Mammary epithelial cell (primary cell): ENCODE measurements at places on chromosomes 11 and 22.

DNA sequence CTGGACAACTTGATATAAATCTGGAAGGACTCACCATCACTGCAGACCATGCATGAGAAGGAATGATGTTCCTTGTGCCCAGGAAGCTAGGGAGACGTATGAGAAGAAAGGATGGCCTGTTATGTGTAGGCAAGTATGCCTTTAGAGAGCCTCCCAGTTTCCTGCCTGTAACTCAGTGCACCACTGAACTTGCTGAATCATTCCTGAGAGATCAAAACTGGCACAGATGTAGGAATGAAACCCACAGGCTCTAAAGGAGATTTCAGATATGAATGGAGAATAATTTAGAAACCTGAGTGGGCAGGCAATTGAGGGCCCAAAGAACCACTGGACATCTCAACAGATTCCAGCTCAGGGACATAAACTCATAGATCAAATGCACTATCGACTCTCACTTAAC, 38.4 kb upstream of the PRSS23 start:
- no peak for DNase-seq

DNA sequence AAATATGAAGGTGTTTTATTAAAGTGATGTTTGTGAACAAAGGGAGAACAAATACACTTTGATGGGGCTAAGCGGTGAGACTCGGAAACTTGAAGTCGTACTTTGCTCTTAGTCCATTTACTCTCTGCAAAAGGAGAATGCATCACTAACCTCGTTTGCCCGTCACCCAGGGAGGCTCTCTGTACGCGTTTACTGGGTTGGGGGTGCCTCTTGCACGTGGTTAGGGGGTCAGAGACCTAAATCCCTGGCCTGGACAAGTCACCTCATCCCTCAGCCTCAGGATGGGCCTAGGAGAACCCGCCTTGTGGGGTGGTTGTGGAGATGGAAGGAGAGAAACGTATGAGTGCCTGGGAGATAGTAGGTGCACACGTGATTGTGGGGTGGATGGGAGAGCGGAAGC, 803 bp upstream of the IFT27 start:
- DNase-seq: no peak

GRCh38 chr11:131987703-131988102, 617.3 kb downstream of the NTM start:
- DNase-seq: peak; percentile 51

GRCh38 chr11:105915021-105915420, 107.0 kb downstream of the MSANTD4 start:
- no peak for DNase-seq

- peak; percentile 79 for DNase-seq
These were observed 4.5 kb upstream of the NOL12 start for GRCh38 chr22:37681556-37682049.

DNA sequence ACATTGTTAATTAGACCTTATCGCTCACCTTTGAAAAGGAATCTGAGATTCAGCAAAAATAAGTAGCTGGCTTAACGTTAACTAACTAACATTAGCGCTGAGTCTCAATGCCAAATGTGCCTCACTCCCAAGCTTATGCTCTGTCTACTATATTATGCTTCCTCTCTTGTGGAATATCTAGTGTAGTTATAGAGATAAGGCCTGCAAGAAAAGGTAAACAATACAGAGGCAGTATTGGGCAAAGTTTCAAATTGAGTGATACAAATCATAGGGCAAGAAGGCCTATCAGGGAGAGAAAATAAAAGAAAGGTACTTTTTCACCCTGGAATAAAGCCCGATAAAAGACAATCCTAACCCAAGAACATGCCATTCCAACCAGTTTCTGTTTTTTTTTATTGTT, 61.6 kb upstream of the SLC17A6 start:
- DNase-seq: no peak

DNA sequence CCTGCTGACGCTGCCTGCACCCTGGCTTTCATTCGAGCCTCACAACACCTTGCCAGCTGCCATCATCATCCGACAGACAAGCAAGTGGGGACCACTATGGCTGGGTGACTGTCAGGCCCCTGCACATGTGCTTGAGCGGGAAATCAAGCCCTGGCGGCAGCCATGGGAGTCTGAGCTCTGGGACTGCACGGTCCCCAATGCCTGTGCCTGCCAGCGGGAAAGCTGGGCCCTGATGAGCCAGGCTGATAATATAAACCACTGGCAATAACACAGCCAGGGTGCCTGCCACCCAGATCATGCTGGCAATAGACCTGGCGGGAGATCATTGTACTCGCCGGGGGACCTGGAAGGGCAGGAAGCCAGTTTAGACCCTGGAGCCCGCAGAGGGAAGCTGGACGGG, 2.5 kb downstream of the FGF3 start:
- no peak for DNase-seq

- DNase-seq: peak; percentile 20
These were observed 508.8 kb downstream of the MN1 start for GRCh38 chr22:27292542-27293299.

- DNase-seq: peak; percentile 35
These were observed 17.5 kb upstream of the CAPRIN1 start for GRCh38 chr11:34034053-34034452.

- no peak for DNase-seq
These were observed 28.6 kb upstream of the BID start for GRCh38 chr22:17802822-17803221.

- no peak for DNase-seq
These were observed 14.8 kb upstream of the RASD2 start for GRCh38 chr22:35525687-35526332.

GRCh38 chr11:44729063-44729462, 2.3 kb downstream of the TSPAN18 start:
- DNase-seq: no peak

GRCh38 chr22:30453731-30454510, 17.9 kb downstream of the SEC14L3 start:
- DNase-seq: no peak

- DNase-seq: no peak
These were observed 100.5 kb downstream of the WT1 start for GRCh38 chr11:32334822-32335221.

GRCh38 chr11:123457187-123457770, 27.2 kb downstream of the GRAMD1B start:
- DNase-seq: no peak

GRCh38 chr11:118247041-118247440, 5.1 kb downstream of the MPZL3 start:
- no peak for DNase-seq

GRCh38 chr22:35839841-35840301, 122.2 kb downstream of the APOL5 start:
- peak; percentile 41 for DNase-seq

DNA sequence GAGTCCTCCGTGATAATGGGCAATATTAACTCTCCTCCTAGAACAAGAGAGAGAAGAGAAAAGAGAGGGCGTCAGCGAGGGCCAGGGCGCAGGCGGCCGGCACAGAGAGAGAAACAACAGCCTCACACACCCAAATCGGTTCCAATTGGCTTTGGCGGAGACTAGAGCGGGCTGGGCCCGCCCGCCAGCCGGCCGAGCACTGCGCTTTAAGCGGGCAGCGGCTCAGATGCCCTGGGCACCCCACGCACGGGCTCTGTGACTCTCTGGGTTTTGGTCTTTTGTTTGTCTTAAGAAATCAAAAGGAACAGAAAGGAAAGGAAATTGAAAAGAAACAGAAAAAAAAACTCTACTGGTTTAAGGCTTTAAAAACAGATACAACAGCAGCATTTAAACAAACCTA, 17.0 kb downstream of the SLC22A12 start:
- DNase-seq: no peak

DNA sequence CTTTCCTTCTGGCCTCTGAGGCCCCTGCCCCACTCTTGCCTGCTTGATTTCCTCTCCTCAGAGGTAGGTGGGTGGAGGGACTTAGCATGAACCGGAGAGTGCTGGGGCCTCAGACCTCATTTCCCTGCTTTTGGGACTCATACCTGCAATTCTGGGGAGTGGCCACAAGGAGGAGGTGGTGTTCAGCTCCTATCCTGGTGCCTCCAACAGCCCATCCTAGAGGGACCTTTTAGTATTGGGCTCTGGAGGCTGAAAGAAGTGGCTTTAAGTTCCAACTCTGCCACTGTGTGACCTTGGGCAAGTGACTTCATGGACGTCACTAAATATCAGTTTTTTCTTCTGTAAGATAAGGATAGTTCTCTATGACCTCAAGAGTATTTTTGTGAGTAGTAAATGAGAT, 98.6 kb downstream of the KIAA1671 start:
- DNase-seq: no peak
